Inflammatory macrophage treated with lipopolysaccharide for 1 hour (primary cell): ENCODE measurements at places on chromosomes 11 and 22.
A peak's percentile ranks its signal among the peaks of the same experiment; 100 is the strongest.

- no peak for DNase-seq
Observed at GRCh38 chr11:68977781-68978625, 2.8 kb downstream of the MRGPRD start.

DNA sequence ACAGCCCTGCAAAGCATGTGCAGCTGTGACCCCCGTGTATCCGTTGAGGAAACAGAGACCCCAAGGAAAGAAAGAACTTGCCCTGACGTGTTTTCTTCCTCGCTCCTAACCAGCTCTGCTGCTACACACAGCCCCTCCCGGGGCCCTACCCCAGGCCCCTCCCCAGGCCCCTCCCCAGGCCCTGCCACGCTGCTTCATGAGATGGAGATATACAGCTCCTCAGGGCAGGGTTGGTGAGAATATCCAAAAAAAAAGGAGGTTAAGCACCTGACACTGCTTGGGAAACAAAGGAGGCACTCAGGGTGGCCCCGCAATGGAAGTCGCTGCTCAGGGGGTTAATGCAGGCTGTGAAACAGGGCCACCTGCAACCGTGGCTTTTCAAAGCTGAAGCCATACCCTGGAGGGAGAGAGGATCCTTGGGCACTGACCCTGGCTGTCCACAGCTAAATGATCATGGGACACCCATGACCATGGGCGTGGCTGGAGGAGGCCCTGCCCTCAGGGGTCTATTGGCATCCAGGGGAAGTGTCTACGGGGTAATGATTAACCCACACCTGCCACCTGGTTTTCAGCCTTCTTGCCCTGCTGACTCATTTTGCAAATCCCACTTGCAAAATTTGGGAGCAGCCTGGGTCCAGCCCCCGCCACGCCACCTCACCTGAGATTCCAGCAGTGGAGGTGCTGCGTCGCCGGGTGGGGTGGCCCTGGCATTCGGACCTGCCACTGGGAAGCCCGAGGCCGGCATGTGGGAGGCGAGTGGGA lies 112.1 kb upstream of the ANO1 start:
- no peak for DNase-seq

DNA sequence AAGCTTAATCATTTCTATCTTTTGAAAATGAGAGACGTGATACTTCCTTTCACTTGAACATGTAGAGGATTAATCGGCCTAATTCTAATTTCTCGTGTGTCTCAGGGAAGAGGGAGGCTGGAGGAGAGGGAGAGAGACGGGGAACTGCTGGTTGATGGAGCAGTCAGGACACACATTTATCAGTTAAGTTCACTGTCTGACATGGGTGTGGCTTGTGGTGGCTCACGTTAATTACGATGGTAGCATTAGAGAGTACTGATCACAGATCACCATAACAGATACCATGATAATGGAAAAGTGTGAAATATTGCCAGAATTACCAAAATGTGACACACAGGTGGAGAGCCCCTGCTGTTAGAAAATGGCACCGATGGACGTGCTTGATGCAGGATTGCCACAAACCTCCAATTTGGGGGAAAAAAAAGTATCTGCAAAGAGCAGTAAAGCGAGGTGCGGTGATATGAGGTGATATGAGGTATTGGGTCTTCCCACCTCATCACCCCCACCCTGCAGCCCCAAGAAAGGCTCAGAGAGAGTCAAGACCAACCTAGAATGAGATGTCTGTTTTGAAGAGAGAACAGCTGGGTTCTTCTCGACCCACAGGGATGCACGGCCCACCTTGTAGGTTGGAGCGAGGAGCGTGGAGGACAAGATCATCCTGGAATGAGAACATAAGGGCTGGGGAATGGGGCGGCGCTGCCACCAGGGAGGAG lies 19.7 kb downstream of the ZBED4 start:
- DNase-seq, result no peak

- DNase-seq, result no peak
Observed at GRCh38 chr11:111559800-111560464, 19.4 kb downstream of the LAYN start.

- DNase-seq, result peak; percentile 42
Observed at GRCh38 chr11:102802341-102802740, 4.4 kb upstream of the MMP1 start.

GRCh38 chr22:40728731-40729189 lies 49.5 kb downstream of the MCHR1 start:
- DNase-seq, result no peak

- DNase-seq, result peak; percentile 68
Observed at GRCh38 chr11:119712459-119713358, 16.3 kb downstream of the NECTIN1 start.

- no peak for DNase-seq
Observed at GRCh38 chr22:35400501-35400790, 506 bp downstream of the MCM5 start.

DNA sequence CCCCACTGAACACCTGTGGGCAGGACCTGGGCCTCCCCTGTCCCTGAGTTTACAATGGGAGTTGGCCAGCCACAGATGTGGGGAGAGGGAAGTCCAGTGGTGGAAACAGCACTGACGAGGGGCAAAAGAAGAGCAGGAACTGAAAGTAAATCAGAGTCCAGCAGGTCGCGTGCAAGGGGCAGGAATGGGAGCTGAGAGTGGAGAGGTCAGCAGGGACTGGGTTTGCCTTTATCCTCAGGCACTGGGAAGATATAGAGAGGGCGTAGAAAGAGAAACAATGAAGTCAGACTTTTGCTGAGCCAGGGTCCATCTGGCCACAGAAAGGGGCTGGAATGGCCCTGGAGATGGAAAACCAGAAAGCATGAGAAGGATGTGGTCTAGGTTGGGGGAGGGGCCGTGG lies 8.5 kb downstream of the P2RY6 start:
- DNase-seq, result no peak
